ENCODE measurements at places on chromosomes 5 and 9. TPM values are rescaled to one million over a fixed set of nuclear protein-coding genes. Genes with fewer than 3 reads are reported as not detected.

The MEGF9 gene
- 7.9 TPM for total RNA-seq

The DMGDH gene
- 5.1 TPM for total RNA-seq

The TJP2 gene
- total RNA-seq, result 38.0 TPM

The TAF11L13 gene
- not detected for total RNA-seq

The ZDHHC11B gene
- total RNA-seq, result 0.32 TPM

The CARD19 gene
- total RNA-seq, result 60.1 TPM

The SPACA9 gene
- 2.7 TPM for total RNA-seq

The SEMA6A gene
- total RNA-seq, result 0.16 TPM

The LECT2 gene
- not detected for total RNA-seq

The RAPGEF6 gene
- total RNA-seq, result 20.8 TPM

The DBH gene
- total RNA-seq, result not detected

The CAMK2A gene
- 0.47 TPM for total RNA-seq

The PLPPR1 gene
- not detected for total RNA-seq

The LNPEP gene
- total RNA-seq, result 12.7 TPM

The SLC34A1 gene
- total RNA-seq, result not detected

The PCDHGA8 gene
- total RNA-seq, result 4.4 TPM

The TTC1 gene
- total RNA-seq, result 41.3 TPM

The MCC gene
- 50.8 TPM for total RNA-seq
